Type B pancreatic cell (in vitro differentiated cells): ENCODE measurements at places on chromosomes 6 and 20.

DNA sequence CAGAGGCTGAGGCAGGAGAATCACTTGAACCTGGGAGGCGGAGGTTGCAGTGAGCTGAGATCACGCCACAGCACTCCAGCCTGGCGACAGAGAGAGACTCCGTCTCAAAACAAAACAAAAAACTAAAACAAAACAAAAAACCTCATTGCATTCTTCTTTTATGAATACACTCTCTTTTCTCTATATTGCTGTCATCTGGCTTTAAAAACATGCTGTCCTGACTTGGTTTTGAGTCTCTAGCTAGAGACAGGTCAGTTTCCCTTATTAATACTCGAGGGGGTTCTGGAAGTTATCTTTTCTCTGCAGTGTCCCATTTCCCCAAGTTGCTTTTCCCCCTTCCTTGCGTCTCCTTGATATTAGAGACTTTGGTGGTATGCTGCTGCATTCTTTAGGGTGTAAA is 50.9 kb downstream of the RIOK1 start:
- DNase-seq: no peak
- no peak overlapping the region for H3K4me3 ChIP-seq
- H3K27me3 ChIP-seq: no peaks in the 10 kb centered on the region

- no peak overlapping the region for H3K4me3 ChIP-seq
- no peak for DNase-seq
- H3K27me3 ChIP-seq: no peaks in the 10 kb centered on the region
- no peak overlapping the region for H3K27ac ChIP-seq
- H3K36me3 ChIP-seq: no peaks in the 10 kb centered on the region
- no peaks in the 10 kb centered on the region for H3K4me1 ChIP-seq
These were observed 75.9 kb upstream of the RGS17 start for GRCh38 chr6:153207006-153207405.

GRCh38 chr6:140855520-140855919 is 1277.2 kb upstream of the GJE1 start:
- no peaks in the 10 kb centered on the region for H3K27me3 ChIP-seq
- peaks cover 12% of the 10 kb centered on the region for H3K4me1 ChIP-seq
- no peak overlapping the region for H3K4me3 ChIP-seq
- H3K36me3 ChIP-seq: no peaks in the 10 kb centered on the region
- no peak overlapping the region for H3K27ac ChIP-seq

DNA sequence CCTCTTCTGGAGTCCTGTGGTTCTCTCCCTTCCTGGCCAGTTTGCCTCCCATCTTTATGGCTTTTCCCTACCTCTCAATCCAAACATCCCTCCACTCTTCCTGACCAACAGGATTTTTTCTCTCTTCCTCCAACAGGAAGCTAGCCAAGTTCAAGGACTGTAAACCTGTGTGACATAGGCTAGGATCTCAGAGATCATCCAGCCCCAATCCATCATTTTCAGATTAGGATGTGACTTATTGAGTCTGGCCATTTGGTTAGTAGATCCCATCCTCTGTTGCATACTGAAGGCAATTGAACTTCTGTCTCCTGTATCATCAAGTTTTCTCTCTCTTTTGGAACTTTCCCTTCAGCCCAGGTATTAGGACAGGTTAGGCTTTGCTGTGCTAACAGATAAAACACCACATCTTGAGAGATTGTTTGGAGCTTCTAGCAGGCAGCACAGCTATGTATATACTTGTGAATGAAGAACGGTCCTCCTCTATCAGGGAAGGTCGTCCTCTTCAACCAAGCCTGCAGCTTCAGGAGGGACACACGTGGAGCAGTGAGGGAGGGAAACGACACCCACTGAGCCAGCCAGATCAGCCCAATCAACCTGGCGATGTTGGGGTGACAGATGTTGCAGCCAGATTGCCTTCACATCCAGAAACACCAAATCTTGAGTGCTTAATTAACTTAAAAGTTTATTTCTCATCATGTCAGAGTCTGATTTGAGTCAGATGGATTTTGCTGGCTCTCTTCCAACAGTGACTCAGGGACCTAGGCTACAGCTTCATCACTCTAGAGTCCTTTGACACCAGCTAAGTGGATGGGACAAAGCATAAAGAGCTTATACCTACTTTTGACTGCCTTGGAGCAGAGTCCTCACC is 106.8 kb downstream of the GJA10 start:
- H3K36me3 ChIP-seq: peaks cover 13% of the 10 kb centered on the region
- no peak overlapping the region for H3K4me3 ChIP-seq
- no peaks in the 10 kb centered on the region for H3K27me3 ChIP-seq
- H3K27ac ChIP-seq: no peak overlapping the region

- peaks cover 5% of the 10 kb centered on the region for H3K36me3 ChIP-seq
- peaks cover 13% of the 10 kb centered on the region for H3K4me1 ChIP-seq
- H3K4me3 ChIP-seq: peak overlapping the region; percentile 94
- peaks cover 11% of the 10 kb centered on the region for H3K27me3 ChIP-seq
- H3K27ac ChIP-seq: peak overlapping the region; percentile 19
- no peak for DNase-seq
These were observed 545 bp downstream of the ACTR5 start for GRCh38 chr20:38748861-38749149.

DNA sequence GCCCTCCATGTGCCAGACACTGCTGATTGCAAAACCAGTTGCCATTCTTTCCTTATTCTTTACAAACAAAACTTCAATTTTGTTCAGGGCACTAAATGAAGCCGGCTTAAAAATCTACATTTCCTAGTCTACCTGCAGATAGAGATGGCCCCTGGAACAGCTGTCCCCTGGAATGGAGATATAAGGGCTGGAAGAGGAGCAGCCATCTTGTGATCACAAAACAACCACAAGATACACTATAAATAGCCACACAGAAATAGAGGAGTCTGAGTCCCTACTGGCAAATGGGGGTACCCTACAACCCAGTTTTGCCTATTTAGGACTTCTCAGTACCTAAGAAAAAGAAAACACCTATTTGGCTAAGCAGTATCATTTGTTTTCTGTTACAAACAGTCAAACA is 115.9 kb upstream of the BEND6 start:
- H3K36me3 ChIP-seq: no peaks in the 10 kb centered on the region
- no peak for DNase-seq

DNA sequence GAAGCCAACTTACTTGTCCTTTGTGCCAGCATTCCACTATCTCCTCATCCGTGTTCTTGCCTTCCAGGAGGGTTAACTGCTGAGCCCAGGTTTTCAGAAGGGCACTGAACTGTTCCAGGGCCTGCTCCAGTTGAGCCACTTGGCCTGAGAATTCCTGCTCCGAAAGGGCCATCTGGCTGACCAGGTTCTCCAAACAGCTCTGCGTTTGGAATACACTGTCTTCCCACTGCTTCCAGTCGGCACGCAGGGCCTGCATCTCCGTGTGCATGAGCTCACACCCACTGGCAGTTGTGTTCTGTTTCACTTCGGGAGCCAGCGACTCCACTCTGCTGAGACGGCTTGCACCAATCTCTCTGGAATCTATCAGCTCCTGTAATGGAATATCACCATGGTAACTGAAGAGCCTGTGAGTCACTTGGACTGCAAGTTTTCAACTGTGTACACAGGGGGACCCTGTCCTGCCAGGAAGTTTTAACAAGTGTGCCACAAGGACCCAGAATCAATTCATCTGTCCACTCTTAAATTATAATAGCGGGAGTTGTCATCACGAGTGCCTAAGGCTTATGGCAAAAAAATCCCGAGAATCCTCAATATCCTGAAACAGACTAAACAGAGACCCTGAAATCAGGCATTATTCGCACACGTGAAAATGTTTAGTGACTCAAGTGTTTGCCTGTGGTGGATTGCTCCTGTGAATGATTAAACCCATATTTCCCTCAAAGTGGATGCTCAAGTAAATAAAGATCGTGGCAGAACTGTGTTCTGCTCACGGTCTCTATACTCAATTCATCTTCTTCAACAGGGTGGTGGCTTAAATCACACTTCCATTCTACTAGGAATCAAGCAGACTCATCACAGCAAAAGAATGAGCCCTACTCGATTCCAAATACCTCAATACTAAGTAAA is 255.9 kb downstream of the SYNE1 start:
- H3K4me1 ChIP-seq: peaks cover 25% of the 10 kb centered on the region
- peaks cover under 1% of the 10 kb centered on the region for H3K36me3 ChIP-seq
- no peak for DNase-seq
- H3K27me3 ChIP-seq: no peaks in the 10 kb centered on the region
- peak overlapping the region; percentile 90 for H3K4me3 ChIP-seq

- H3K27me3 ChIP-seq: peaks cover 9% of the 10 kb centered on the region
- no peaks in the 10 kb centered on the region for H3K36me3 ChIP-seq
- DNase-seq: no peak
- no peak overlapping the region for H3K27ac ChIP-seq
These were observed 41.7 kb upstream of the TTPAL start for GRCh38 chr20:44433751-44434538.

- no peak overlapping the region for H3K4me3 ChIP-seq
- H3K27ac ChIP-seq: no peak overlapping the region
- no peaks in the 10 kb centered on the region for H3K36me3 ChIP-seq
- DNase-seq: no peak
- H3K4me1 ChIP-seq: no peaks in the 10 kb centered on the region
- peaks cover 33% of the 10 kb centered on the region for H3K27me3 ChIP-seq
These were observed 53.7 kb downstream of the PPP1R16B start for GRCh38 chr20:38859070-38859690.

GRCh38 chr6:43021270-43022047 is at the start of gene RRP36:
Gene RRP36 (plus strand): TSS chr6:43021623. CDS start chr6:43021655, 32 bp downstream.
- H3K4me3 ChIP-seq: peak within 1 kb of the TSS; percentile 98
- no peaks in the 10 kb centered on the region for H3K27me3 ChIP-seq
- H3K4me1 ChIP-seq: peaks cover 10% of the 10 kb centered on the region

DNA sequence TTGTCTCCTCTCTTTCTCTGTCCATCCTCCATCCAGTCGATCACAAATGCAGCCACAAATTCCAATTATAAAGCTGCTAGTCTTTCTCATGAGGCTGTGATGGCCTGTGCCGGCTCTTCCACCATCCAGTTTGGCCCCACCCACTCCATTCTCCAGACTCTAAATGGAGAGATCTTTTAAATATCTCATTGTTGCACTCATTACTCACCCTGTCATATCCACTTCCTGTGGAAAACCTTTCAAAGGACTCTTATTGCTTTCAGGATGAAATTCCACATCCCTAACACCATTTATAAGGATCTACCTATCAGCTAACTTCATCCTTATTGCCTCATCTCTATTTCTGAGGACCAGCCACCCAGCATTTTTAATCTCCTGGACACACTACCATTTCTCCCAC is 70.6 kb downstream of the NRN1 start:
- no peaks in the 10 kb centered on the region for H3K36me3 ChIP-seq
- peaks cover 14% of the 10 kb centered on the region for H3K4me1 ChIP-seq
- no peak overlapping the region for H3K4me3 ChIP-seq
- DNase-seq: no peak
- H3K27me3 ChIP-seq: peaks cover 10% of the 10 kb centered on the region

- H3K4me1 ChIP-seq: no peaks in the 10 kb centered on the region
- no peak overlapping the region for H3K27ac ChIP-seq
- DNase-seq: no peak
- no peak overlapping the region for H3K4me3 ChIP-seq
These were observed 129.0 kb downstream of the F13A1 start for GRCh38 chr6:6191476-6191875.

GRCh38 chr6:119482850-119483285 is 133.3 kb upstream of the MAN1A1 start:
- peaks cover 16% of the 10 kb centered on the region for H3K4me1 ChIP-seq
- no peaks in the 10 kb centered on the region for H3K27me3 ChIP-seq
- H3K27ac ChIP-seq: no peak overlapping the region
- no peaks in the 10 kb centered on the region for H3K36me3 ChIP-seq
- no peak for DNase-seq

GRCh38 chr6:44286285-44286565 is 16.0 kb downstream of the TMEM151B start:
- H3K27me3 ChIP-seq: peaks cover 81% of the 10 kb centered on the region
- no peaks in the 10 kb centered on the region for H3K4me1 ChIP-seq
- DNase-seq: no peak
- no peak overlapping the region for H3K27ac ChIP-seq
- no peak overlapping the region for H3K4me3 ChIP-seq

- H3K36me3 ChIP-seq: peaks cover 4% of the 10 kb centered on the region
- no peaks in the 10 kb centered on the region for H3K27me3 ChIP-seq
- no peak overlapping the region for H3K4me3 ChIP-seq
- no peak overlapping the region for H3K27ac ChIP-seq
These were observed 14.3 kb upstream of the NEDD9 start for GRCh38 chr6:11246722-11247121.

DNA sequence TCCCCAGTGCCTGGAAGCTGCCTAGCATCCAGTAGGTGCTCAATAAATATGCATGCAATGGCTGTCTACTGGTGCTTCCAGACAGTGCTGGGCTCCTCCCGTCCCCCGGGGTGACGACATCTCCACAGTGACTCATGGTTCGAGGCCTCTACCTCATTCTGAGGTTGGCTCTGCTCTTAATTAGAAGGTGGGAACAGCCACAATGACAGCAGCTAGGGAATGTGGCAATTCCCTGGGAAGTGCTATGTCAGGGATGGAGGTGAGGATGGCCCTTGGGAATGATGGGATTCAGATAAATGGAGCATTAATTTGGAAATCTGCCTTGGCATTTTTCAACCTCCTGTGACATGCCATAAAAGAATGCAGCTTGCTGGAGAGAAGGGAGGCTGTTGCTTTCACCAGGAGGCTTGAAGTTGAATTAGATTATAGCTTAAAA is 43.5 kb upstream of the NFATC2 start:
- H3K27ac ChIP-seq: no peak overlapping the region
- H3K27me3 ChIP-seq: no peaks in the 10 kb centered on the region
- no peaks in the 10 kb centered on the region for H3K36me3 ChIP-seq
- H3K4me1 ChIP-seq: peaks cover 4% of the 10 kb centered on the region
- no peak overlapping the region for H3K4me3 ChIP-seq

- H3K4me3 ChIP-seq: no peak overlapping the region
- H3K27ac ChIP-seq: no peak overlapping the region
- H3K27me3 ChIP-seq: no peaks in the 10 kb centered on the region
- DNase-seq: no peak
These were observed 27.0 kb upstream of the TFB1M start for GRCh38 chr6:155341130-155341828.

GRCh38 chr20:57618091-57618763 is 2.0 kb downstream of the ZBP1 start:
- peaks cover 9% of the 10 kb centered on the region for H3K4me1 ChIP-seq
- H3K36me3 ChIP-seq: no peaks in the 10 kb centered on the region
- H3K27ac ChIP-seq: no peak overlapping the region
- no peak overlapping the region for H3K4me3 ChIP-seq
- DNase-seq: no peak
- peaks cover 14% of the 10 kb centered on the region for H3K27me3 ChIP-seq

DNA sequence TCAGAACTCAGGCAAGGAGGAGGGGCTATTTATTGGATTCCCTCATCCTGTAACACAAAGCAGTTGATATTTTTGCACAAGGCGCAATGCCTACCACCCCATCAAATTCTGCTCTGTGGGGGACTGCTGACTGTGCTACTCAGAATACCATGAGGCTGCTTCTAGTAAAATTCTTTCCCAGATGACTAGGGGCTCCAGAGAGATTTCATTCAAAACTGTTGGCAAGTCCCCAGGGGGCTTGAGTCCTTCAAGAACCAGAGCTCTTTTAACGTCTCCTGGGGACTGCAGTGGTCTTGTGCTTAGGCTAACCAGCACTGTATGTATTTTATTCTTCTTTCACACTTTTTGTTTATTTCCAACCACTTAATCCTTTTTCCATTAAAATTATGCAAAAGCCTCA is 365.9 kb upstream of the AGPAT4 start:
- H3K36me3 ChIP-seq: peaks cover 4% of the 10 kb centered on the region
- H3K4me3 ChIP-seq: peak overlapping the region; percentile 6
- H3K27ac ChIP-seq: peak overlapping the region; percentile 39
- H3K4me1 ChIP-seq: peaks cover 28% of the 10 kb centered on the region
- no peaks in the 10 kb centered on the region for H3K27me3 ChIP-seq
- no peak for DNase-seq

- no peak overlapping the region for H3K4me3 ChIP-seq
- H3K27me3 ChIP-seq: peaks cover 5% of the 10 kb centered on the region
- no peak for DNase-seq
- no peak overlapping the region for H3K27ac ChIP-seq
- H3K36me3 ChIP-seq: no peaks in the 10 kb centered on the region
These were observed 46.6 kb downstream of the SLC13A3 start for GRCh38 chr20:46604551-46605133.
